Melanocyte of skin (primary cell): ENCODE measurements at places on chromosomes 5 and 9. TPM values are rescaled to one million over a fixed set of nuclear protein-coding genes. Genes with fewer than 3 reads are reported as not detected.

Gene DMRT2
- 0.77 TPM in 1 of 2 replicates, not detected in the other for total RNA-seq

Gene TOR2A
- 6.5 and 9.5 TPM in 2 replicates for total RNA-seq

Gene LCN2
- total RNA-seq, result not detected in 2 replicates

Gene ANKRD31
- total RNA-seq, result under 0.01 and 0.36 TPM in 2 replicates

Gene BAAT
- under 0.01 and 0.15 TPM in 2 replicates for total RNA-seq

Gene MORN5
- total RNA-seq, result not detected in 2 replicates

Gene QRFP
- total RNA-seq, result not detected in 2 replicates

Gene FOXI1
- not detected in 2 replicates for total RNA-seq

Gene ADAMTS16
- under 0.01 TPM in 2 replicates for total RNA-seq

Gene MZB1
- total RNA-seq, result not detected in 2 replicates

Gene AGXT2
- not detected in 2 replicates for total RNA-seq

Gene C7
- total RNA-seq, result not detected in 2 replicates

Gene FOXD4L6
- under 0.01 and 0.33 TPM in 2 replicates for total RNA-seq

Gene SPACA9
- total RNA-seq, result 3.1 and 4.4 TPM in 2 replicates

Gene IFNA2
- total RNA-seq, result not detected in 2 replicates

Gene ZNF608
- total RNA-seq, result 22.3 and 24.2 TPM in 2 replicates

Gene LVRN
- under 0.01 and 0.15 TPM in 2 replicates for total RNA-seq

Gene SLCO6A1
- not detected in 2 replicates for total RNA-seq
